ENCODE measurements at places on chromosomes 7 and 10.

DNA sequence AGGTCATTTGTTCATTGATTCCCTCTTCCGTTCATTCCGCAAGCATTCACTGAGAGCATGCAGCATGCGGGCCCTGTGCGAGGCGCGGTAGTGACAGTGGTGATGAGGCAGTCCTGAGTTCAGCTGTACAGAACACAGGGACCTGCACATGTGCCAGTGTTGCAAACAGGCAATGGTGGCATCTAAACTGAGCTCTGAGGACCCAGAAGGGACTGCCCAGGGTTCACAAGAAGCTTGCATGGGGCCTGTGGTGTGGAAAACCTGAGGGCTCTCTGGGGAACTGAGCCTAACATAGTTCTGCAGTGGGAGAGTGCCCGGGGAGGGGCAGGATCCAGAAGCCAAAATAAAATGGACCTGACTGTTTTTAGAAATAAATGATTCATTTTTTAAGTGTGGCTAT is 13.2 kb downstream of the ZNF488 start:
- DNase-seq: no peak

- no peak for DNase-seq
Measured at GRCh38 chr7:8092140-8092539, 123.5 kb downstream of the GLCCI1 start.

- no peak for DNase-seq
Measured at GRCh38 chr10:31384589-31384949, 65.6 kb downstream of the ZEB1 start.

DNA sequence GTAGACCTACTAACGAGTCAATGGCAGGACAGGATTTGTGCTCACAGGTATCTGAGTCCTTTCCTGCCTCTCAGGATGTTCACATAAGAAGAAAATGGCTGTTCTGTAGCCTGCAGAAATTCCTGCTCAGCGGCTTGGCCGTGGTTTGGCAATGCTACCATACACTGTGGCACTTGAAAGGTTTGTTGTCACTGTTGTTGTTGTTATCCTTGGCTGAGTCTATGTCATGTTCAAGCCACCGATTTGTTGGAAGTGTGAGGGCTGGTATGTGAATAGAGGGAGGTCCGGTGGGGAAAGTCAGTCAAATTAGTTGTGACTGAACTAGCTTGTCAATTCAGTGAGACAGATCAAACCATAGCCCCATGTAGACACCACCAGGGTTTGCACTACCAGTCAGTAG is 199.9 kb downstream of the TRIL start:
- no peak for DNase-seq

- DNase-seq: no peak
Measured at GRCh38 chr10:89217057-89217990, 10.2 kb upstream of the CH25H start.

DNA sequence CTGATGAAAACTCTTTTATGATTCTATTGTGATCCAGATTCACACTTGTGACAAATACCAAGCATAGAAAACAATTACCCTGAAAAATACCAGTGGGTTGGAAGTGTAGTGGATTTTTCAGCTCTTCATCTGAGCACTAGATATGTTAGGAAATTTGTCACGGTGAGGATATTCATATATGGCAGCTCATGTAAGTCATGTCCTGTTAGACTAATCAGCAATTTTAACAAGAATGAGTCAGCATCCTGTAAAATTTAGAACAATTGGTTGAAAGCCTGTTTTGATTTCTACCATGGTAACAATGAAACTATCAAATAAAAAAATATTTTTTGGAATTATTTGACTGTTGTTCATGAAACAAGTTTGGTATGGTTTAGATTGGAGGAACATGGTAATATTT is 334.3 kb downstream of the CACNA2D1 start:
- DNase-seq: no peak

DNA sequence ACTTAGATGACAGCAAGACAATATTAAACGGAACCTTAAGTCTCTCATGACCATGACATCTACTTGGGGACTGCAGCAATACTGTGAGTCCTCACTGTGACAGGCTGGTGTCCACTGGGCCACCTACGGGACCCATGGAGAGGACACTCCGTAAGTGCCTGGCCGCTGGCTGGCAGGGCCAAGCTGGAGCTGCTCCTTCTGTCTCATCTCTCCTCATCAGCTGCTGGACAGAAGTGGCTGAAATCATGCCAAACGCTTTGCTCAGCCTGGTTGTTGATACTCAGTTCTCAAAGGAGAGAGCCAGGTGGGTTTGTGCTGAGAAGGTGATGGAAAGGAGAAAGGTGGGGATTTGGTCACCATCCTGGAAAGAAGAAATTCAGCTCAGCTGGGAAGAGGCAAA is 33.3 kb downstream of the AFAP1L2 start:
- DNase-seq: no peak

DNA sequence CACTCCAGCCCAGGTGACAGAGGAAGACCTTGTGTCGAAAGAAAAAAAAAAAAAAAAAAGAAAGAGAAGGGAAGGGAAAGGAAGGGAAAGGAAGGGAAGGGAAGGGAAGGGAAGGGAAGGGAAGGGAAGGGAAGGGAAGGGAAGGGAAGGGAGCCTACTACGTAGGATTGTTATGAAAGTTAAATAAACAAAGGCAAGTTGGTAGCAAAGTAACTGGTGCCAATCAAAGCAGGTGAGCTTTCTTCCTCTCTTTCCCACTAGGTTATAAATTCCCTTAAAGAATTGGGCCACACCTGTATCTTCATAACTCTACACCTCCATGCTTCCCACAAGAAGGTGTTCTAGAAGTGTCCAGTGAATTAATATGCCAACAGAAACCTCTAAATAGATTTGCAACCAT is 96.3 kb upstream of the AFAP1L2 start:
- DNase-seq: no peak

DNA sequence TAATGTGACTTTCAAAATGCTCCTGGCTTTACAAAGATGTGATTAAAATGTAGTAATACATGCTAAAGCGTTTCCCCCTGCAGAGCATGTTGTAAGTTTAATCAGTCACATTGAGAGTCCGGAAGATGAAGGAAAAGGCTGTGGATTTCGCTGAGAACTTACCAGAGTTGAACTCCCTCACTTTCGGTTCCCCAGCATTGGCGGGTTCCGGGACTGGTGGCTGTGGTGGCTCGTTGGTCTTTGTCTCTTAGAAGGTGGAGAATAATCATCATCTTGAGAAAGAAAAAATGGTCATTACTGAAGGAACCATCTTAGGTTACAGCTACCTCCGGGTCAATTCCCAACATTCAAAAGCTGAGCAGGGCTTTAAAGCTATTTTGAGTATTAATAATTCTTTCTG is 9.6 kb upstream of the NUPR2 start:
- no peak for DNase-seq

DNA sequence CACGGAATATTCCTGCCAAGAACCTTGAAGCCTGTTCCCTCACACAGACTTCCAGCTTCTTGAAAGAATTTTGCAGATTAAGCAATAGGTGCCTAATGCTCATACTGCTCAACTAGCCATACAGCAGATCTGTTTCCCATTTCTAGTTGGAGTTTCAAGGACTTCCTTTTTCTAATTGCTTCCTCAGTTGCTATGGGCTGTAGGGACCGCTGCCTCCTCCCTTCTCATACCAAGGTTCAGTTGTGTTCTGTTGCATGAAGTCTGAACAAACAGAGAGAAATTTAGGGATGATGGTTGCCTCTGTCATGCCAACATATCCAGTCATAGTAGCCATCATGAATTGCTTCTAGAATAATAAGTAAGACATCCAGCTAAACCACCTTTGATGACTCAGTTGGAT is 6.8 kb downstream of the ITGA8 start:
- no peak for DNase-seq

GRCh38 chr10:129935102-129935866 is 28.8 kb downstream of the EBF3 start:
- DNase-seq: no peak

GRCh38 chr7:120412139-120413050 is 139.4 kb downstream of the KCND2 start:
- DNase-seq: no peak
